Activated CD4-positive, alpha-beta memory T cell treated with anti-CD3 and anti-CD28 coated beads for 36 hours (primary cell): ENCODE measurements at places on chromosomes 2 and 18.

DNA sequence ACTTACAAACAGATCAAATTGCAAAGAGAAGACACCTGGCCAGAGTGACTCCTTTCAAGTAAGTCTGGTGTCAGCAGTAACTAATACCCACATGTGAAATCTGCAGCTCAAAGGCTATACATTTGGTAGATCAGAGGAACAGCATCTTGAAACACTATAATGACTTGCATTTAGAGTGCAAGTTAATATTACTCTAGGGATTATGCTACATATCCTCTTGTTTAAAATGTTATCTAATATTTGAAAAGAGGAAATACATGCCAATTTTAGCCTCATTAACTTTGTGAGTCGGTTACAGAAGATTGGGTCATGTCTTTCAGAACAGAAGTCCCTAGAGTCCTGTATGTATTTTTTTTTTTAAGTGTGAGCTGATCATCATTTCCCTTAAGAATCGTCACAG, 15.2 kb downstream of the LANCL1 start:
- no peaks in the 10 kb centered on the region for H3K27me3 ChIP-seq
- no peaks in the 10 kb centered on the region for H3K4me1 ChIP-seq
- no peak overlapping the region for H3K27ac ChIP-seq
- DNase-seq = no peak
- no peak overlapping the region for H3K4me3 ChIP-seq

DNA sequence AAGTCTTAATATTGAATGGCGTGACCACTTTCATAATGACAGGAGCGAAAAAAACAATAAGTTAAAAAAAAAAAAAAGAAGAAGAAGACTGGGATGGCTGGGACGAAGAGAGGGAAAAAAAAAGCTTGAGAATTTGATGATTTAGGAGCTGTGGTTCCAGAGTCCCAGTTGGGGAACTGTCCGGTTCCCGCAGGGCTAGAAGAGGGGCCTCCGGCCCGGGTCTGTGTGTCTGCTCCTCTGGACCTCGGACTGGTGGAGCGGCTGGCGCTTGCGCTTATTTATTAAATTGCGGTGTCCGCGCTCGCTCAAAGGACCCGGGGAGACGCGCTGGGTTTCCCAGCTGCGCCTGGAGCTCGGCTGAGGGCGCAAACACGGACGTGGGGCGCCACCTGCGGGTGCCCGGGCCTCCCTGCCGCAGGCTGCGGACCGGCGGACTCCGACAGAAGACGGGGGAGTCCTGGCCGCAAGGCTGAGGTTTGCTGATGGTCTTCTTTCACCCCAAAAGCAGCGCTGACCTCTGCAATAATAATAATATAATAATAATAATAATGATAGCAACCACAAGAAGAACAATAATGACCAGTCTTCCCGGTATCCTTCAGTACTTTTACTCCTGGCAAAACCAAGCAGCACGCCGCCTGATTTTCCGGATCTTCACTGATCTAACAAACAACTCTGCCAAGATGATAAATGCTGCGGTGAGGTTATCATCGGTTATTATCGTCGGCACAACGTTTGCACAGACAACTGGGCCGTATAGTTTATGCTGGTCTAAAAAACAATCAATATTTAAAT, at the start of gene CBLN2:
Gene CBLN2, minus strand, starts transcription at position 251 of the 795 bp plus-strand sequence. CDS start 2,182 bp downstream, outside the sequence.
- H3K4me3 ChIP-seq = no peak within 1 kb of the TSS
- no peak within 1 kb of the TSS for H3K27ac ChIP-seq
- H3K36me3 ChIP-seq = peaks cover 1% of the 10 kb centered on the region
- peaks cover 26% of the 10 kb centered on the region for H3K27me3 ChIP-seq

GRCh38 chr2:238851026-238851425, 3.1 kb downstream of the TWIST2 start:
- H3K27ac ChIP-seq = no peak overlapping the region
- no peaks in the 10 kb centered on the region for H3K36me3 ChIP-seq
- H3K27me3 ChIP-seq = peaks cover 50% of the 10 kb centered on the region
- H3K4me3 ChIP-seq = no peak overlapping the region
- no peaks in the 10 kb centered on the region for H3K4me1 ChIP-seq

GRCh38 chr2:146209842-146210275, 1635.0 kb upstream of the ACVR2A start:
- H3K4me1 ChIP-seq = no peaks in the 10 kb centered on the region
- H3K36me3 ChIP-seq = no peaks in the 10 kb centered on the region
- no peak overlapping the region for H3K4me3 ChIP-seq
- DNase-seq = no peak
- no peak overlapping the region for H3K27ac ChIP-seq

- H3K4me1 ChIP-seq = peaks cover 37% of the 10 kb centered on the region
- H3K27ac ChIP-seq = no peak overlapping the region
- H3K4me3 ChIP-seq = no peak overlapping the region
- H3K27me3 ChIP-seq = no peaks in the 10 kb centered on the region
These were observed 59.6 kb downstream of the TRPM8 start for GRCh38 chr2:233976690-233977294.

DNA sequence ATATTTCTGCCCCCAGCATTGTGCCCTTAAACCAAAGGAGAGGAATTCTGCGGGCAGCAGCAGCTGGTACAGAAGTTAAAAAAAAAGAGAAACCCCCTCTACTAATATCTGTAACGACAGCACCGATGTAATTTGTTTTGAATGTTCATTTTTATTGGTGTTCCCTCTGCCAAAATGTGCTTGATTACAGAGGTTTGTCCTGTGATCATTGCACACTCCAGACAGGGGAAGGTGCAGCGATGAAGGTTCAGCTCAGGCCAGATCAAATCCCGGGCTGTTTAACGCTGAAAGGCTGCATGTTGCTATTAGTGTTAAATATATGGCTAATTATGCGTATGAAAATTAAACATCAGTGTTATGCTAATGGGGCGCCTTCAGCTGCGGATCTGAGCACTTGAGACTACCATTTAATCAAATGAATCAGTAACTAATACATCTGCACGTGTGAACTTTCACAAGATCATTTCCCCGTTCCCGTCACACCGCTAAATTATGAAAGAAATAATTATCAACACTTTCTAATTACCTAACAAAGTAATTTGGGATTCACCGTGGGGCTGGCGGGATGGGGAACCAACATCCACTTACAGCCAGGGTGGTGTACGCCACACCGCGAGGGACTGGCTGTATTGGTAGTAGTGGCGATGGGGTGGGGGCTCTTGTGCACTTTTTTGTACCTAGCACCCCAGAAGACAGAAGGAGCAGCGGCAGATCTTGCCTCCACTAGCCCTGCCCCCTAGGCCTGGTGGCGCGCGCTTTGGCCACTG, 1.5 kb upstream of the DLX1 start:
- H3K4me3 ChIP-seq = peak overlapping the region; percentile 75
- peak; percentile 21 for DNase-seq
- H3K36me3 ChIP-seq = peaks cover 13% of the 10 kb centered on the region
- H3K27me3 ChIP-seq = peaks cover 93% of the 10 kb centered on the region
- peaks cover 58% of the 10 kb centered on the region for H3K4me1 ChIP-seq
- no peak overlapping the region for H3K27ac ChIP-seq

GRCh38 chr2:37389989-37390765, 45.7 kb downstream of the QPCT start:
- no peaks in the 10 kb centered on the region for H3K27me3 ChIP-seq
- DNase-seq = peak; percentile 81
- peak overlapping the region; percentile 76 for H3K27ac ChIP-seq

DNA sequence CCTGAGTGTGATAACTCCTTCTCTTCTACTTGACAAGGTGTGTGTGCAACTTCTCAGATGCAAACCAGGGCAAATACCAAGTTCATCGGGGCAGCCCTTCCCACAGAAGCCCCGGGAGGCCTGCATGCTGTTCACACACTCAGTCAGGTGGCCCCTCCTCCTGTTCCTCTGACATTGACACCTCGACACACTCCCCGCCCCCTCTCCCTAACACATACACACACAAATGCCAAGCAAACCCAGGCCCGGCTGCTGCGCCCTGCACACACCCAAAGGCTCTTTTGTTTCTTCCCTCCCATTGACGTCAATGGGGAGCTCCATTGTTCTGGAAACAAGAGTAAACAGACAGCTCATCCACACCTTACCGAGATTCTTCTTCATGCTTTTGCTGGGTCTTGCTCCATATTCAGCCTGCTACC, 1.7 kb upstream of the PER2 start:
- H3K27ac ChIP-seq = no peak overlapping the region
- no peaks in the 10 kb centered on the region for H3K36me3 ChIP-seq
- peaks cover 31% of the 10 kb centered on the region for H3K4me1 ChIP-seq
- peak overlapping the region; percentile 85 for H3K4me3 ChIP-seq

DNA sequence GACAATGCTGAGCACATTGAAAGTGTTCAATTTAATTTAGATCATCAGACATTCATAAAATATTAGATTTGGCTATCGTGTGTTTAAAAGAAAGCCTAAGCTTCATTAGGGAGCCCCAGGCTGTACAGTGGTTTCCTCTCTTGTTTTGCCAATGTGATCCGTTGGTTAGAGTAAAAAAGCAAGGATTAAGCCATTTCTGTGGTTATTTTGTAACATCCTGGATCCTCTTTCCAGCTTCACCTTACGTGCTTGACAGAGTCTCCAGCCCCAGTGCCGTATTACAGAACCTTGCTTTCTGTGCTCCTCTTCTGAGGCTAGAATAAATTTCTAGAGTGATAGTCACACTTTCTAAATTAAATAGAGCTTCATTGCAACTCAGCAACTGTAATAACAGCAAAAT, 289.3 kb upstream of the LINC00305 start:
- H3K36me3 ChIP-seq = no peaks in the 10 kb centered on the region
- no peak for DNase-seq

DNA sequence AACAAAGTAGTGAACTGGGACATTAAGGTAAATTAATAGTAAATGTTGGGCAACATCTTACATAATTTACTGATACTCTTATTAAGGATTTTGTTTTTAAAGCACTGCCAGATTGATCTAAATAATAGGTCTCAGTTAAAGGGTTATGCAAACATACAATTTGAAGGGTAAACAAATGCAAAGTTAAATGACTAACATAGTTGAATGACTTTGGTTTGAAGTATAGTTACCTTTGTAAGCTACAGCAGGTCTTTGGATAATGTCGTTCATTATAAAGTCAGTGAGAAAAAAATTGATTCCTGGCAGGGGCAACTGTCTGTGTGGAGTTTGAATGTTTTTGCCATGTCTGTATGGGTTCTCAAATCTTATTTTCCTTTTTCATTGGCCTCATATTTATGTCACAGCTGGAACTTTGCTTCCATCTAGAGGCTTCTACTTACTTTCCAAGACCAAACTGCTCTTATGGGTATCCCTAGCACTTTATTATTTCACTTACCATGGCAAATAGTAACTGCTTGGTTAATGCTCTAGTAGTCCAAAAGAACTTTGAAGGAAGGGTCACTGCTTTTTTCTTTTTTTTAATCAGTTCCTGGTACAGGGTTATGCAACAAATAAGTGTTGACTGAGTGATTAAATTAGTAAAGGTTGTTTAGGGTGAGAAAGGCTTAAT, 107.8 kb downstream of the NBEAL1 start:
- DNase-seq = no peak
- no peak overlapping the region for H3K4me3 ChIP-seq
- H3K4me1 ChIP-seq = no peaks in the 10 kb centered on the region
- H3K36me3 ChIP-seq = no peaks in the 10 kb centered on the region
- H3K27me3 ChIP-seq = no peaks in the 10 kb centered on the region

- H3K4me3 ChIP-seq = no peak overlapping the region
- no peak overlapping the region for H3K27ac ChIP-seq
- H3K36me3 ChIP-seq = no peaks in the 10 kb centered on the region
- peaks cover 19% of the 10 kb centered on the region for H3K4me1 ChIP-seq
- DNase-seq = no peak
- peaks cover 62% of the 10 kb centered on the region for H3K27me3 ChIP-seq
These were observed 3.3 kb downstream of the AGAP1 start for GRCh38 chr2:235497096-235497495.

DNA sequence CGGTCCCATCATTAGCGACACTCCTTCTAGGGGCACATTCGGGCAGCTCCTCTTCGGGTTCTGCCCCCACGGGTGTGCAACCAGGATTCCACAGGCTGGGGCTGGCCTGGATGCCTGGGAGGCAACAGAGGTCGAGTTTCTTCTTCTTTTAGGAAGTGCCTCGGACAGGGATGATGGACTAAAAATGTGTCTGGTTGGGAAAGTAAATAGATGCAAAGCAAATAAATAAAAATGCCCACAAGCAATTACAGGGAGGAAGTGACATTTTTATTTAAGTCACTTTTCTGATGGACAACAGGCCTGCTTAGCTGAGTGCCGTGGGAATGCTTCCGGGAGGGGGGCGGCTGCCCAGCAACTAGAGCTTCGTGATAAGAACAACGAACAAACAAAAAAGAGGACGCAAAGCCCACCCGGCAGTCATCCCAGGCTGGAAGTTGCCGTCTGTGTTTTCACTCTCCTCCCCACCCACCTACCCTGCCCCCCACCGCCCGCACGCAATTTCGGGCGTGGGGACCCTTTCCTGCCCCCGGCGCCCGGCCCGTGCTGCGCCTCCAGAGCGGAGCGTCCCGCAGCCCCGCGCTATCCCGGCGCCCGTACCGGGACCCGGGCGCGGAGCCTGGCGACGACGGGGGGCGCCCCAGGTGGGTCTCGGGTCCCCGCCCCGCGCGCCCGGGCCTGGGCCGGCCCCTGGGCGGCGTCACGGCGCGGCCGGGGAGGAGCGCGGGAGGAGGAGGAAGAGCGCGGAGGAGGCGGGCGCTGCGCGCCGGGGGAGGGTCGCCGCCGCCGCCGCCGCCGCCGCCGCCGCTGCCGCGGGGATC, 412 bp upstream of the NCK2 start:
- no peaks in the 10 kb centered on the region for H3K27me3 ChIP-seq
- H3K4me3 ChIP-seq = peak overlapping the region; percentile 76
- peaks cover 80% of the 10 kb centered on the region for H3K4me1 ChIP-seq
- H3K36me3 ChIP-seq = peaks cover 39% of the 10 kb centered on the region

DNA sequence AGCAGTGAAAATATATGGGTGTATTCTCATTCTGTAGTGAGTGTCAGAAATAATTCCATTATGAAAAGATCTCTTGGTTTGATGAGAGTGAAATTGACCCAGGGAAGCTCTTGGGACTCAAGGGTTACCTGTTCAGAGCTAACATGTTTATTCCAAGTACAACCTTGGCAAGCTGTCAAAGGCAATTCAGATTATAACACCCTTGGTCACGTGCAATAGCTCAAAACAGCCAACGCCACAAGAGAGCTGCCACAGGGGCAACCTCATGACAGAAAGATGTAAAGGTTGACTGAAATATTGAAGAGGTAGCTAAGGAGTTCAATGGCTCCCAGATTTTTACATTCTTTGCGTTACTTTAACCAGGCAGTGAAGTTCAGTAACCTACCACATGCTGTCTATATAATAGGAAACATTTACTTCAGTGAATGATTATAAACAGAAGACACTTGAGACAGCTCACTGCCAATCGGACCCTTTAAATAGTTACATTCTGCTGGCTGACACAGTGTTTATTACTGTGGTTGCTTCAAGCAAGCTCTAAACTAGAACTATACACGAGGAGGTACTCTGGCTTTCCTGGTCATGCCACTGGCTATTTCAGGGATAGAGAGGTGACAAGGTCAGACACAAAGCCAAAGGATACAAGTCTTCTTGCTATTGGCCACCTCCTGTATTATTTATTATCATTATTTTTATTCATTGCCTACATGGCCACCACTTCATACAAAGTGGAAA, 187.3 kb downstream of the PID1 start:
- H3K27me3 ChIP-seq = no peaks in the 10 kb centered on the region
- DNase-seq = no peak
- H3K27ac ChIP-seq = no peak overlapping the region
- H3K4me3 ChIP-seq = no peak overlapping the region
